Head of caudate nucleus (tissue), 42 donors: ENCODE measurements at places on chromosomes 2 and 18.

GRCh38 chr2:9984871-9985480 lies 33.5 kb downstream of the GRHL1 start:
- DNase-seq = no peak

- DNase-seq = no peak
These were observed 2.7 kb upstream of the SIX2 start for GRCh38 chr2:45011621-45012602.

GRCh38 chr18:74773171-74773624 lies 175.5 kb downstream of the ZNF407 start:
- no peak for DNase-seq

DNA sequence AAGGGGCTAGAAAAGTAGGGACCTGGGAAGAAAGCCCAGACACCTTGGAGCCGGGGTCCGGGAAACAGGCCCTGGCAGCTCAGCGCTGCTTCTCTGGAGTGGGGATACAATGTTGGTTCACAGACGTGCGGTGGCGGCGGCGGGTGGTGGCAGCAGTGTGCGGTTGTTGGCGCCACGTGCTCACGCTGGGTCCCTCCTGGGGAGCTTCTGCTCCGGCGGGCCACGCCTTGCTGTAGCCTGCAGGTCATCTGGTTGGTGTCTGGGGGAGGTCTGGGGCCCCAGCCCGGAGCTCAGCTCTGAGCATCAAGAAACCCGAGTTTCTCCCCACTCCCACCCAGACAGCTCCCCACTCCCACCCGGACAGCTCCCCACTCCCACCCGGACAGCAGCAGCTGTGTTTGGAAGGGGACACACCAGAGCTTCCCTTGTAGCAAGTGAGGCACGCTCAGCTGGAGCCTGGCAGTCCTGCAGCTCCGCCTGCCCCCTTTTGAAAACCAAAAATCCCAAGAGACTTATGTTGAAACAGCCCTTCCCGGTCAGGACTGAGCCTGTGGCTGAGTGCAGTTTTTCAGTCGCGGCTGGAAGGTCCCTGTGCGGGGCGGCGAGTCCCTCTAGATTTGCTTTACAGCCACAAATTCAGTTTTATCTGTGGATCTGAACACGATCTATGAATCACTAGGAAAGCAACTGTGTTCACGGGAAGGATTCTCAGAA lies 46.9 kb downstream of the NFATC1 start:
- DNase-seq = no peak

DNA sequence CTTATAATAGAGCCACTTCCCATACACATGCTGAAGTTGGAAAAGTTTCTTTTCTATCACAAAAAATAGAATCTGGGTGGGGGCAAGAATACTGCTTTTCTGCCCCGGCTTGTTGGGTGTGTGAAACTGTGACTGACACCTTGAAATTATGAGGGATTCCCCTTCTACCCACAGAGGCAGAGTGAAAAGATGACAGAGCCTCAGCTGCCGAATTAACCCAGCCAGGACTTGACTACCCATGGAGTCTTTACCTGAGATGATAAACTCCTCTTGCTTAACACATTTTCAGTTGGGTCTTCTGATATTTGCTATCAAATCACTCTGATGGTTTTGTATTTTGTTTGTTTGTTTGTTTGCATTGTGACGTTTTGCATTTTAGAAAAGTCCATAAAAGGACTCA lies 66.0 kb upstream of the PMAIP1 start:
- no peak for DNase-seq

DNA sequence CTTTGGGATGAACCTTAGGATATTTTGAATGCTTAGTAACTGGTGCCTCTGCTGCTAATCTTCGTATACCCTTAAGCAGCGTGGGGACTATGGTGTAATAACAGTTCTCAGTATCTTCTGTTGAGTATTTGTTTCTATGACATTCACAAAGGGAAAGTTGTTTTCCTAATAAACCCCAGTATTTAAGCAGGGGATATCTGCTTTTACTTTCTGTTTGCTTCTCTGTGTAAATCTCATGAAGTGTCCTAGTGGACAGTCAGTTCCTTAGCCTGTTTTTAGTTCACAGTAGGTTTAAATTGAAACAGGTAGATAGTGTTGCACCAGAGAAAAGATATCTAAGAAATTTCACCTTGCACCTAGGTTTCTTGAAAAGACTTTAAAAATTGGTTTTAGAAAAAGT lies 14.9 kb downstream of the KIAA1328 start:
- no peak for DNase-seq

GRCh38 chr2:230879891-230880290 lies 15.1 kb downstream of the ITM2C start:
- peak; percentile 2 for DNase-seq

- DNase-seq = no peak
These were observed 2.6 kb downstream of the HOXD3 start for GRCh38 chr2:176159663-176160250.

- no peak for DNase-seq
These were observed 124.9 kb downstream of the RDH14 start for GRCh38 chr2:18435426-18436037.

GRCh38 chr18:49135877-49136276 lies 185.1 kb upstream of the SMAD7 start:
- no peak for DNase-seq

DNA sequence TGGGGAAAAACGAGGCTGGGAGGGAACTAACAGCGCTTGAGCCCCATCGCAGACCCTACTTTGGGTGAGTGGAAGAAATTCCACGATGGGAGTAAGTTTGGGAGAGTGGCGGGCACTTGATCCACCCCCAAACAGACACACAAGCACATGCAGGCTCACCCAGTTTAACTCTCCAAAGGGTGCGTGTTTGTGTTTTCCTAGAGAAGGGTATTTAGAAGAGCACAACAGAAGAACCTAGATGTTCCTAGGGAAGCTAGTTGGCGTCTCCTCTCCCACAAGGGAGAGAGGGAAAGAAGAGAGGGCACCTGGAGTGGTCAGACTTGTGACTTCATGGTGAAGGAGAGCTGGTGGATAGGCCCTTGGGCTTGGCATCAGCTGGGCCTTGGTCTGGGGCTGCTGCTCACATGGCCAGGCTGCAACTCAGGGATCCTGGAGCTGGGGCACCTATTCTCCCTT lies 3.2 kb downstream of the GATA6 start:
- DNase-seq = no peak

DNA sequence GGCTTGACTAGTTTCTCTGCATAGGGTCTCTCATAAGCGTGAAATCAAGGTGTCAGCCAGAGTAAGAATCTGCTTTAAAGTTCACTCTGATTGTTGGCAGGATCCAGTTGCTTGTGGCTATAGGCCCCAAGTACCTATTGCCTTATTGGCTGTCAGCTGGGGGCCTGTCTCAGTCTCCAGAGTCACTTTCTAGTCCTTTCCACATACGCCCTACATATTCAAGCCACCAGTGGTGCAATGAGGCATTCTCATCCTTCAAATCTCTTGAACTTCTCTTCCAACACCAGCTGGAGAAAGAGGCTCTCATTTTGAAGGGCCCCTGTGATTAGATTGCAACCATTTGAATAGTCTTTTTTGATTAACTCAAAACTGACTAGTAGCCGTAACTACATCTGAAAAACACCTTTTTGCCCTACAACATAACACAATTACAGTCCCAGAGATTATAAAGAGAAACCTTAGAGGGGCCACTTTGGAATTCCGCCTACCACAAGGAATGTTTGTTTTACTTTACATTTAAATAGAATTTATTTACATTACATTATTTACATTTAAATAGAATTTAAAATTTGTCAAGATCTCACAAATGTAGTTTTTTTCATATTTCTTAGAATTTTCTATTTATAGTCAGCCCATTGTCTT lies 520.1 kb downstream of the DSC3 start:
- no peak for DNase-seq
